Endothelial cell (in vitro differentiated cells): ENCODE measurements at places on chromosomes 7 and 10.

DNA sequence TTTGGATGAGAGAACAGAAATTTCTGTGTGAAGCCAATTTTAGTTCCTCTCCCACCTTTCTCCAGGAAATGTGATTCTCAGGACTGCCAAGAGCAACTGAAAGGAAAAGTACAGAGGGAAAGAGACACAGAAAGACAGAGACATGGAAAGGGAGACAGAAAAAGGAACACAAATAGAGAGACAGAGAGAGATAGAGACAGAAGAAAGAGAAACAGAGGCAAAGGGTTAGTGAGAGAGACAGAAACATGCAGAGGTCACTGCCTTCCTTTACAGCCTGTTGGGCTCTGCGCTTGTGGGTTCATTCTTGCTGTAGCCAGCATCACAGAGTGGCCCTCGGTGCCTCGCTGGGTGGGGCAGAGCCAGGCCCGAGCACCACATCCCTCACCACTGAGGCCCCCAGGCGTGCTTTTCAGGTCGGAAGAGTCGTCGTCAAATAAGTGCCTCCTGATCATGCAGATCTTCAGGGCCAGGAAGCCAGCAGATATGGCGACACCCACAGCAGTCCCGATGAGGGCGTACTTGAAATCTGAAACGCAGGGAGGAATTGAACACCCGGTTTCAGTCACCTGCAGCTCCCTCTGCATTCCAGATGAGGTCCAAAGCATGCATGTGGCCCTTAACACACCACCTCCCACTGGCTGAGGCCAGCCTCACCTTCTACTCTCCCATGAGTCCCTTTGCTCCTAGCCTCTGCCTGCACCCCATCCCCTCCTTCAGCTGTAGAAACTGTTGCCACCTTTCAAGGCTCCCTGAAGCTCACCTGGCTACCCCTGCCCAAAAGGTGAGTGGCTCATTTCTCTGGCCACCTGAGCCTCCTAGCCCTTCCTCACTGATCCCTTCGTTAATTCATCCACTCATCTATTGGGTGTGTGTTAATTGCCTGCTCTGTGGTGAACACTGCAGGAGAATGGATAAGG, 21.4 kb downstream of the TMEM273 start:
- no peak for DNase-seq

DNA sequence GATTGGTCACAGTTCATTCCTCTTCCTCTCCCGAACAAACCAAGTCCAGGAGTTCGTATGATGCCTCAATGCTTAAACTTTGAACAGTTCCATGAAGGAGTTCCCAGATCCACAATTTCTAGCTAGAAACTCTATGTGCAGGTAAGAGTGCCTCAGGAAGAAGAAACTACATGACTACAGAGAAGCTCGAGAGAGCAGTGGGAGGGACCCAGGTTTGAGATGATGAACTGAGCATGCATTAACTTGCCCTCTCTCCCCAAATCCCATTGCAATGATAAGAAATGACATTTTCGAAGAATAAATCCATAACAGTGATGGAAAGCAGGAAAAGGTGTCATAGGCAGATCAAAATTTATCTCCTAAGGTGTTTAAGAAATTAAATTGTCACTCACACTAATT, 140.6 kb upstream of the JCAD start:
- DNase-seq, result no peak

GRCh38 chr10:18010050-18010449, 58.3 kb downstream of the SLC39A12 start:
- no peak for DNase-seq

DNA sequence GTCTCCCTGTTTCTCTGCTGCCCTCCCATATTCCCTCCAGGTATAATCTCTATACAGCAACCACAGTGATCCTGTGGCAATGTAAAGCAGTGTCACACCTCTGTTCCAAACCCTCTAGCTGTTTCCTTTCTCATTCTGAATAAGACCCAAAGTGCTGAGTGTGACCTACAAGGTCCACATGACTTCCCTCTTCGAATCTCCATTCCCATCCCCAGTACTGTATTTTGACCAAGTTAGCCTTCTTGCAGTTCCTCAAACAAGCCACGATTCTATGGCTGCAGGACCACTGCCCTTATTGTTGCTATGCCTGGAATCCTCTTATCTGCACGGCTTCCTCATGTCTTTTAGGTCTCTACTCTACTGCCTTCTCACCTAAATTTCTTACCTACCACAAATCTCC, 291.9 kb downstream of the DOCK4 start:
- no peak for DNase-seq

GRCh38 chr10:4983615-4984216, 19.9 kb downstream of the AKR1C2 start:
- no peak for DNase-seq

GRCh38 chr10:127346604-127347003, 150.2 kb upstream of the INSYN2A start:
- no peak for DNase-seq

- DNase-seq, result no peak
Observed at GRCh38 chr10:80582286-80582960, 44.7 kb downstream of the SH2D4B start.

DNA sequence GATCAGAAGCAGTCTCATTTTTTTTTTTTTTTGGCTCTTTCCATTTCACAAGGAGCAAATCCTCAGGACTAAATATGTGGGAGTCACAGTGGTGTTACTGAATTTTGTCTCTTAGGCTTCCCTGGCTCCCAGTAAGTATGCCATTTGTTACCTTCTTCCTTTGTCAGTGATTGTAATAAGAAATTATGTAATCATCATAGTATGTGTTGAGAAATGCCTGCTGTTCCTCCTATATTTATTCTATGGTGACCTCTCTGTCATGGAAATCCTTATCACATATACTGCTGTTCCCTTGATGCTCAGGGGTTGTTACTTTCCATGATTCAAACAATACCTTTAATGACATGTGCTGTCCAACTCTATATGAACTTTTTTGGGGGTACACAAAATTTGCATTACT, 4.8 kb upstream of the OR9A4 start:
- no peak for DNase-seq

DNA sequence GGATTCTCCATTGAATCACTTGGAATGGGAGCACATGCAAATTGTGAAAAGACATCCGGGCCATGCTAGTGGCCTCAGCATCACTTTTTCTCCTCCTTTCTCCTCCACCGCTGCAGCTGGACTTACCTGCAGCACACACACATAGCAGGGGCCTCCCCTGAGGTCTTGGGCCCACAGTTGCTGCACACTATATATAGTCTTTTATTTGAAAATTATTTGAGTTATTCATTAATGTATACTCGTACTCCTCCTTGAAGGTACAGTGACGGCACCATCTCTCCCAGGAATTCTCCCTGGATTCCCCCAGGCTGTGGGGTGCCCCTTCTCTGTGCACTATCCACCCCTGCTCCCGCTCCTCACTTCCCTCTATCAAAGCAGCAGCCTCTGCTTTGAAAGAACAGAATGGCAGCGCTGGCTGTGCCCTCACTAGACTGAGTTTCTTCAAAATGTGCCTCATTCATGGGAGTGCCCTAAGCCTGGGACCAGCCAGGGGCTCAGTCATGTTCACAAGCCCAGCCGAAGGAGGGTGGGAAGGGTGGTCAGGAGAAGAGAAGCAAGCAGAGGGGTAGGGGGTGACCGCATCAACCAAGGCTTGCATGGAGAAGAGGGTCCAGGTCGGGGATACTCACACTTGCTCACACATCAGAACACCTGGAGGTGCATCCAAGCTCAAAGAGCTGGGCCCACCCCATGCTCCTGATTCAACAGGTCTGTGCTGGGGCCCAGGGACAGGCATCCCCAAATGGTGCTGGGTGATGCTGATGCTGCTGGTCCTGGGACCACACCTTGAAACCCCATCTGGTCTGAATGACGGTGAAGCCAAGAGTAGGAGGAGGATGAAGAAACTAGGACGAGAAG, 156.2 kb upstream of the ZMIZ1 start:
- no peak for DNase-seq

DNA sequence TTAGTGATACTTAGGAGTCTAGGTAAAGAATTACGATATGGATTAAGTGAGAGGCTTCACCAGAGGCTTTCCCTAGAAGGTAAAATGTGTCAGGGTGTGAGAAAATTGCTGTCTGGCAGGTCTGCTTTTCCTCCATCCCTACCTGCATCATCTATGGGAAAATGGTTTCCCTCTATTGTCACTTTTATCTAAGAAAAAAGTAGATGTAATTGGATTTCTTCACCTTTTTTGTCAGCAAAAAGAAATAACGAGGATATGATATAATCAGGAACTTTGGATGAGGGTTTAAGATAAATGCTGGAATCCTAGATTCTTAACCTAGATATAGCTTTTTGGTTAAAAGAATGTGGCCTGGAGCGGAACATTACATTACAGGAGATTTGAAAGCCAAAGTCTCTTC, 146.1 kb downstream of the MAGI2 start:
- no peak for DNase-seq

DNA sequence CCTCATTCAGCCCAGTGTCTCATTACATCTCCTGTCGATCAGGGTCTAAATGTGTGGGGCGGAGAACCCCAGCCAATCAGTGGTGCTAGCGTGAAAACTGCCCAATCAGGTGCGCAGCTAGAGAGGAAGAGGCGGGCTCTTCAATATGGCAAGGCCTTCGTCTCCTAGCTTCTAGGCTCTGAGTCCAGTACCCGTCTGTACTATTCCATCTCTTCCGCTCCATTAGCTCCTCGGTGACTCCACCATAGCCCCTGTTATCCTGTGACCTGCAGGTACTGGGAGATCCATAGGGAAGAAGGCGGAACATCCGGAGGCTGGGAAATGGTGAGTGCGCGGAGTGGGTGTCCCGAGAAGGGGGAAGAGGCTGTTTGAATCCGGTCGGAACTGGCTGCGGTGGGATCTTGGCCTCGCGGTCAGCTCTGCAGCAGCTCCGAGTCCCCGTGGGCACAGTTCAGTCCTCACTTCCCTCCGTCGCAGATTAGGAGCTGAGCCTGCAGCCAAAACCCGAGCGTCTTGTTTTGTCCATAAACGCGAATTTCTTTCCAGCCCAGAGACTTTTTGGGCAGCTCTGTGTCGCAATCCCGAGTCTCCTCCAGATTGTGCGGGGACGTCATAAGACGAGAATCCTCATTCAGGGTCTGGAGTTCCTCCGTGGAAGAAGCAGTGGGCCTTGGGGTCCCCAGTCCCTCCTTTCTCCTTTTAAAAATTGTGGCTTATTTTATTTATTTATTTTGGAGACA, at the start of gene ZNF727:
TSS of gene ZNF727 (plus strand) at position 134 of the 740 bp plus-strand sequence. CDS start at position 322, 188 bp downstream.
- DNase-seq, result no peak

DNA sequence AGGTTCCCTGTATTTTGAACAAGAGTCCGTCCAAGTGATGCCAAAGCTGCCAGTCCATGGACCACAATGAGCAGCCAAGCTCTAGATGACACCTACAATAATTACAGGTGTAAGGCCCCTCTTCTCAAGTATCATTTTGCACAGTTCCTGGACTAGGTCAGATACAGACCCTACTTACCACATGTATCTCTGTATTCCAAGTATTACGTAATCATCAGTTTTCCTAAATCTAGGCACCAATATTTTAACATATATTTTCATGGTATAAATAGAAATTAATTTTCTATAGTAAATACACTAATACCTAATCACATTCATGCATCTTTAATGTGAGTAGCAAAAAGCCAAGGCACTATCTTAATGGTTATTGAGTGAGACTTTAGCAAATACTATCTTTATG, 157.0 kb upstream of the PRSS1 start:
- no peak for DNase-seq

- DNase-seq, result no peak
Observed at GRCh38 chr7:128240696-128241386, at the start of gene LEP. Gene LEP, plus strand, starts transcription at chr7:128241278. Its CDS starts 10,741 bp downstream, at chr7:128252019.

- no peak for DNase-seq
Observed at GRCh38 chr10:61001731-61002122, 57.7 kb upstream of the RHOBTB1 start.

DNA sequence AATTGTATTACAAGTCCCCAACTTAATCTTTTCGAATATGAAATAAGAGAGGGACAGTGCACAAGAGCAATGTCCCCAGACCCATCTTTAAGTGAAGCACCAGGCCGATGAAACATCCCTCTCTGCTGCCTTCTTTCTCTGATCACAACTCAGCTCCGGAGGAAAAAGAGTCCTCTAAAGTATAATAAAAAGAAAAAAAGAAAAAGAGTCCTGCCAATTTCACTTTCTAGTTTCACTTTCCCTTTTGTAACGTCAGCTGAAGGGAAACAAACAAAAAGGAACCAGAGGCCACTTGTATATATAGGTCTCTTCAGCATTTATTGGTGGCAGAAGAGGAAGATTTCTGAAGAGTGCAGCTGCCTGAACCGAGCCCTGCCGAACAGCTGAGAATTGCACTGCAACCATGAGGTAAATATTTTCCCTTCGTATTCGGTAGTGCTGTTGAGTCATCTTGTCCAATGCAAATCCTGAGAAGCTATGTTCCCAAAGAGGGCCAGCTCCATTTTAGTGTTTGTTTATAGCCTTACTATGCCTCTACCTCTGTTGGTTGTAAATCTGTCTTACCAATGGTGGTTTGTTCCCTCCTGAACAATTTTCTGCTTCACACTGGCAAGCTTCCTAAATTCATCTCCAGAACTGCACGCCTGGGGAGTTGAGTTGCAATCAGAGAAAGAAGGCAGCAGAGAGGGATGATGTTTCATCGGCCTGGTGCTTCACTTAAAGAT, at the start of gene IFIT2:
TSS of gene IFIT2 (plus strand) at position 326 of the 725 bp plus-strand sequence. CDS start at position 404, 78 bp downstream.
- no peak for DNase-seq

GRCh38 chr10:117900280-117900679, 146.5 kb downstream of the RAB11FIP2 start:
- no peak for DNase-seq

DNA sequence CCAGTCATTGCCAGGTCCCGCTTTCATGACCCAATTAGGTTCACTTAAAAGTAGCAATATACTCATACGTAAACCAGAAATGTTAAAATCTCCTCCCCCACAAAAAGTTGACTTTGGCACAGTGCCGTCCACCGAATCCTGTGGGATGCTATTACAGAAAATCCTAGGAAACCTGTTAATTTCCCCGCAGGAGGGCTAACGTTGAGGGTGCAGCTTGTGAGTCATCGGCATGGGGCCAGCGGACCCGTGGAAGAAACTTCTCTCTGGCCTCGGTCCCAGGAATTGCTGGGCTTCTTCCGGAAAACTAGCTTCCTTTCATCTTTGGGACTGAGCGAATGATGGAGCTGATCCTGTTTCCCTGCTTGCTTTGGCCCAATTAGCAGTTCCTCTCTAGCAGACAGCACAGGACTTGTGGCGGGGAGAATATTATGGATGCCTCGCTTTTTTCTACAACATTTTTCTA, 13.5 kb downstream of the CRYGN start:
- DNase-seq, result no peak

GRCh38 chr10:70459774-70460490, 18.5 kb upstream of the NODAL start:
- no peak for DNase-seq

DNA sequence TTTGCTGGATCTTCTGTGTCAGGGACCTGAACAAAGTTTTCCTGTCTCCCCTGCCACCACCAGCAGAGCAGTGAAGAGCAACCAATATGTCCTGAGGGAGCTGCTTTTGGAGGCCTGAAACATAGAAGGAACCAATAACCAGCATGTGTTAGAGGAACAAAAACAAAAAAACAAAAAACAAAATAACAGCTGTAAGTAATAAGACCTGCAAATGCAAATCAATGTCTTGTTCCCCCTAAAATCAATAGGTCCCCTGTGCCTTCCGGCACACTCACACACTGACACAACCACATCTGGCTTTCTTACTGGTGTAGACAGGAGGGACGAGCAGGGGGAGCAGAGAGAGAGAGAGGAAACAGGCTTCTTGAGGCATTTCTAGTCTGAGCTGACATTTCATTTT, 94.1 kb downstream of the NRG3 start:
- DNase-seq, result no peak

- no peak for DNase-seq
Observed at GRCh38 chr7:43612599-43613589, 30.0 kb downstream of the STK17A start.
